ENCODE measurements at places on chromosomes 5 and 9.
A peak's percentile ranks its signal among the peaks of the same experiment; 100 is the strongest.

- no peak for DNase-seq
Observed at GRCh38 chr9:106626936-106627335, 236.0 kb upstream of the ZNF462 start.

DNA sequence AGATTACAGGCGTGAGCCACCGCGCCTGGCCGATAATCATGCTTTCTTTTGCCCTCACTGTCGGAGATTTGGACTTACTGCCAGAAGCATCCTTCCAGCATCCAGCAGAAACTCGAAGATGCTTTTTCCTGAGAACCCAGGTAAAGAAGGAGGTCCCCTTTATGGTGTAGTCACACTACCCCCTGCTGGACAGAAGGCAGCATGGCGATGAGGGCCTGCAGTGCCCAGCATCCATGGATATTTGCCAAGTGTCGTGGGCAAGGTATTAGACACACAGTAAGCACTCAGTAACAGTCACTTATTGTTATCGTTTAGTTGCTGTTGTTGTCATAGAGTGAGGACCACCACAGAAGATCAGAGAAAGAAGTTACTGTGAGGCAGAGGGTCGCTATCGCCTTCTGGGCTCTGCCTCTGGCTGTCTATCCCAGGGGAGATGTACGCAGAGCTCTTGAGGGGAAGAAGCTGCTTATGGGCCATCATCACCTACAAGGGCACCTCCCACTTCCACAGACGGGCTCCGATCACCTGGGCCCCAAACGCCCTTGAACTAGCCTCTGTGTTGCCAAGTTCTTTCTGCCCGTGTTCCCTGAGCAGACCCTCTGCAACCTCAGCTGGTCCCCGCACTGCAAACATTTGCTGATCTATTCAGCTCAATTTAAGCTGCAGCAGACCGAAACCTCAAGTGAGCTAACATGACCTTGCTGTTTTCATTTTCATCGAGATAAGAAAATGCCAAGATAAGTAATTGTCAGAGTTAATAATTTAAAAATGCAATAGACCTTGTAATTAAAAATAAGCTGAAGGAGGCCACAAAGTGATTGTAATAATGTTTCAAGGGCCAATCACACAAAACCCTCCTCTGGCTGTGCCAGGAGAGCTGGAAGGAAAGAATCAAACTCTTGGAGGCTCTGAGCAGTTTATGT, 23.9 kb downstream of the C5orf15 start:
- DNase-seq: peak; percentile 6

DNA sequence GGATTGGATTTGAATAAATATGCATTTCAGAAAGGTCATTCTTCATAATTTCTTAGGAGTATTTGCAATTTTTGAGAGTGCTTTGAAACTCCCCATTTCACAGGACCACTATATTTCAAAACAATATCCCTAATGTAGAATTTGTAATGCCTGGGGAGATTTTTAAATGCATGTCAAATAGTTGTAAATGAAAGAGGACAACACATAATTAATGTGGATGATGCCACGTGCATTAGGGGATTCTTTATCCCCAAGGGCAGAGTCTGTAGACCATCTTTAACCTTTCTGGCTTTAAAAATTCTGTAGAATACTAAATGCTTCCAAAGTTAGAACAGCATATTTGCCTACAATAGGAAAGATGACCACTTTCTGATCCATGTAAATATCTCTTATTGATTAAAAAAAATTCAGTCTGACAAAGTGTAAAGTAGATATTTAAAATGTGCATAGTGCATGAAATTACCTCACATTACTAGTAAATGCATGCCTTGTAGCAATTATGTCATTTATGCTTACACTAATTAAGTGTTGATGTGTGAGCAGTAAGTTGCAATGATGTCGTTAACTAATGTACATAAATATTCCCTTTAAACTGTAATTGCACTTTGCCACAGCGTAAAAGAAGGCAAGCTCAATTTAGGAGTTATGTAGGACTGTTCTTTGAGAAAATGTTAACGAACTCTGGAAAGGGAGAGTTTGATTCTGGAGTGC, 416.1 kb downstream of the PSAT1 start:
- no peak for DNase-seq

DNA sequence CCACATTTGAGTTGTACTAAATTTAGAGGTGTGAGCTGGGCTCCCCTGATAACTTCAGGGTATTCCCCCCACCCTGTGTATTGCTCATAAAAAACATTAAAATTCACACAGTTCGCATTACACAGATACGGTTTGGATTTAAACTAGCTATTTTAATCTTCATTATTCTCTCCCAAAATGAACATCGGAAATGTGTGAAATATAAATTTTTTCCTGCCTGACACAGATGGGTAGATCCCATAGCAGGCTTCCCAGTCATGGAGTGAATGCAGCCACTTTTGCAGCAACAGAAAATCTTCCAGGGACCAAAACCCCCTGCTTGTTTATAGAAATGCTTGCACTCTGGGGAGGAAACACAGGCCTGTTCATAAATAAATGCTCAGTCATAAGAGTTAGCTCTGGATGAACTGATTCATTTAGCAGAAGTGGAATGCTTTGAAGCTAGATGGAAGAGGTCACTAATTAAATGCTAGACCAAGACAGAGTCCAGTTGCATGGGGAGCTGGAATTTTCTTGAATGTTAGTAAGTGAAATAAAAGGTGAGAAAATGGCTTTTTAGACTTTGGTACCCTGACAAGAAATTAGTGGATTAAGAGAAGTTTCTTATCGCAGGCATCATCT, 115.6 kb downstream of the PDE8B start:
- no peak for DNase-seq

DNA sequence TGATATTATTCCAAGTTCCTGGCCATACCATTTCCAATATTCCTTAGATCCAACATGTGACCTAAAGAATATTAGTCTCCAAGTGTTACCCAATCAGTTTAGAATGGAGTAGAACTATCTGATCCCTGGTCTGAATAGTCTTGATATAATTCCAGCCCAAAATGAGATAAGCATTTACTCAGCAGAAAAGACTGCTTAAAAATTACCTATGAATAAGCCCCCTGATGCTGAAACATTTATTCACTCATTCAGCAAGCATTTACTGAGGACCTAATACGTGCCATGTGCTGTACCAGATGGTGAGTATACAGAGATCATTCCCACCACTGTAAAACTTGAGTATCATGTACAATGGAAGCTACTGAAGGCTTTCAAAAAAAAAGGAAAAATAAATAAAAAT, 157.0 kb downstream of the FAM114A2 start:
- no peak for DNase-seq

GRCh38 chr5:1431896-1432295, 13.3 kb downstream of the SLC6A3 start:
- DNase-seq: no peak

- DNase-seq: no peak
Observed at GRCh38 chr5:16943846-16944678, 8.0 kb upstream of the MYO10 start.

GRCh38 chr9:98877311-98877710, 66.4 kb upstream of the COL15A1 start:
- no peak for DNase-seq

DNA sequence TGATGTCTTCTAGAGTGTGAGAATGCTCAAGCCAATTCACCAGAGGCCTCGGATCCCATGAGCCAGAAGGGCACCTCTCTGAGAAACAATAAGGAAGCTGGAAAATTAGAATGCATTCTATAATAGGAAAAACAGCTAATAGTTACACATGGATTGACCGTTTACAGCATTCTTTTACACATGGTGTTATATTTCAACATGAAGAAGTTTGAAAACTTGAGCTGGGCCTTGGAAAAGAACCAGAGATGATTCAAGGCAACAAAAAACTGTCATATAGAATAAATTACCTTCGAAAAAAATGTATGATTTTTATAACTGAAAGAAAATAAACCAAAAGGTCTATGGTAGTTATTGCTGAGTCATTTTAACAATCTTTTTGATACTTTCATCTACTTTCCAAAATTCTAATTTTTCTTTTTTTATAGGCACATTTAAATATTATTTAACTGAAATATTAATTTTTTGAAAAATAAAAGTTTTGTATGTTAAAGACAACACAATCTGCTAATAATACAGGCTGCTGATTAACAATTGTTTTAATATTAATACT, 6.2 kb downstream of the SH3TC2 start:
- DNase-seq: no peak

GRCh38 chr9:98563212-98563907, 145.4 kb downstream of the GABBR2 start:
- DNase-seq: peak; percentile 57

DNA sequence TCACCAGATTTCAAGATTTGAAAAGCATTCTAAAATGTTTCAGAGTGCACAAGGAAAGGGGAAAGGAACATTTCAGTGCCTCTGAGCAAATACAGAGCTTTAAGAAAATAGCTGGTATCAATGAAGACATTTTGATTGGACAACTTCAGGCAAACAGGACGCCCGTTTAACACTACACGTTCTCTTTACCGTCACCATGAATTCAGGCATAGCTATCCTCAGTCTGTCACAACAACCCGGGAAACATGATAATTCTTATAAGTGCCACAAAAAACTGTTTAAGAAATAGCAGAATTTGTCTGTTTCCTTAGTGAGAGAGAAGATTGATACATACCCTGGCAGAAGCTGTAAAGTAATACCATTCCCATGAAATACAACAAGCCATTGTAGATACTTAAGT, 392.4 kb upstream of the PDE4D start:
- no peak for DNase-seq
